NCI-H2171 (cell line): ENCODE measurements at places on chromosomes 1 and 21.

GRCh38 chr1:192615055-192615454, 20.9 kb upstream of the RGS13 start:
- no peak for DNase-seq

DNA sequence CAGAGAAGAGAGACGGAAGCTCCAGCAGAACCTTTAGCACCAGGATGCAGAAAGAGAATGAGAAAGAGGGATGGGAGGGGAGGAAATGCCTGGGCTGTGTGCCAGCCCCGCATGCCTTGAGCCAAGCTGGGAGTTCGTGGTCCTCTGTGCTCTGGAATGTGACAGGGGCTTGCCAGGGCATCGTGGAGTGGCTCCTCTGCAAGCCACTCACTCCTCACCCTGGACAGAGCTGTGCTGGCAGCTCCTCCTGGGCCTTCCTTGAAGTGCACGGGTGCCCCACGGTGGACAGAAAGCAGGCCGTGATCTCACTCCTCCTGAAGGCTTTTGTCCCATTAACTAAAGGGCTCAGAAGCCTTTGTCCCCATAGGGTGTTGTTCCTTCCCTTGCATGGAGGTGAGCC, 34.8 kb upstream of the PRELP start:
- DNase-seq, result no peak

GRCh38 chr1:196009362-196009761, 598.9 kb downstream of the KCNT2 start:
- no peak for DNase-seq

- DNase-seq, result peak; percentile 98
These were observed 47.2 kb upstream of the NBL1 start for GRCh38 chr1:19596714-19597495.

DNA sequence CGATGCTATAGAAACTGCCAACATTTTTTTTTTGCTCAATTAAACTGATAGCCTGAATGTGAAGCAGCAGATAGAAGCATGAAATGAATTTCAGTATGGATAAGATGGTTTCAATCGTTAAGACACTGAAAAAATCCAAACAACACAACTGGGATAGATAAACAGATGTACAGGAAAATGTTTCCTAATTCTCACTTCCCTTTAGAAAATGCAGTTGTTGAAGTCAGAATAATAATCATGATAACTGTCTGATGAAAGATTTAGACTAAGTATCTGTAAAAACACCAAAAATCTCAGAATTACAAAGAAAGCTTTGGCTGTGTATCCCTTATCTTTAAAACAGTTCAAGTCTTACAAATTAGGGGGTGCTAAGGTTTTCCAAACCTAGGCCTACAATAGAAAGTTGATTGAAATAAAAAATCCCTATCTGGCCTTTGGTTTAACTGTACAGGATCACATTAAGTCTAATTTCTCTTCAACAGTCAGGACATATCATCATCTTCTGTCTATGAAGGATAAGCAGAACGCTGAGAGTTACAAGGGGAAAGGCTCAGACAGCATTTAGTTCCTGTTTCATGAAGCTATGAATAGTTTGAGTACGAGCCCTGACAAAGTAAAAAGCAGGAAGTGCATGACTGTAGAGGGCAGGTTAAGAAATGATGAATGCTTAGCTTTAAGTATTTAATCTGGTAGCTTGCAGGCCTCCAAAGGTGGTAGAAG, 203.2 kb downstream of the APP start:
- no peak for DNase-seq

DNA sequence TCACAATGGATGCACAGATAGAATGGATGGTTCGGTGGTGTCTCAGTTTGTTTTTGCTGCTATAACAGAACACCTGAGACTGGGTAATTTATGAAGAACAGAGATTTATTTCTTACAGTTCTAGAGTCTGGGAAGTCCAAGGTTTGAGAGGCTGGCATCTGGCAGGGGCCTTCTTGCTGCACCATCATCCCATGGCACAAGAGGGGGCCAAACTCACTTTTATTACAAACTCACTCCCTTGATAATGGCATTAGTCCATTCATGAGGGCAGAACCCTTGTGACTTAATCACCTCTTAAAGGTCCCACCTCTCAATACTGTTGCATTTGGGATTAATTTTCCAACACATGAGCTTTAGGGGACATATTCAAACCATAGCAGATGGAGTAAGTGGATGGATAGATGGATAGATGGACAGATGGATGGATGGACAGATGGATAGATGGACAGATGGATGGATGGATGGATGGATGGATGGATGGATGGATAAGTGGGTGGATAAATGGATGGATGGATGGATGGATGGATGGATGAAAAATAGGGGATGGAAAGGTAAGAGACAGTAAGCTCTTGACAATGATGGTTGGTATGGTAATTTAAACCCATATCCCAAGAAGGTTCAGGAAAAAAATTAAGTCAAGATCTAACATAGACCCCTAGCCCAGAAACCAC, 16.5 kb downstream of the CAMK2N1 start:
- no peak for DNase-seq

GRCh38 chr21:43916691-43917514, 51.9 kb downstream of the AGPAT3 start:
- peak; percentile 38 for DNase-seq

DNA sequence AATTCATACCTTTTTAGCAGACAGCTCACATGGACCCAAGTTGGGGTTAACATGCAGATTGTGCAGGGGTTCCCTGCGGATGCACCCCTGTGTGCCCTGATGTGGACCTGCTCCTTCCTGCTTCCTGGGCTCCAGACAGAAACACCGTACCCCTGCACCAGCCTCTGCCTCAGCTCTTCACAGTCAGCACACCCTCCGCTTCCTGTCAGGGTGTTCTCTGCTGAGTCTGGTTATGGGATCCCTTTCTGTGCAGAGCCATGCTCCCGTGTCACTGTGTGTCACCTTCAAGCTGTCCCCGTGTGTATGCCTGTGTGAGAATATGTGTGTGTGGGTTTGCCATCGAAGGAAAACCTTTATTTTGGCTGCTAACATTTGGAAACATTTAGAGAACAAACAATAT, 48.7 kb upstream of the KCNJ15 start:
- no peak for DNase-seq

GRCh38 chr1:155037043-155037442, 3.4 kb downstream of the DCST1 start:
- no peak for DNase-seq

DNA sequence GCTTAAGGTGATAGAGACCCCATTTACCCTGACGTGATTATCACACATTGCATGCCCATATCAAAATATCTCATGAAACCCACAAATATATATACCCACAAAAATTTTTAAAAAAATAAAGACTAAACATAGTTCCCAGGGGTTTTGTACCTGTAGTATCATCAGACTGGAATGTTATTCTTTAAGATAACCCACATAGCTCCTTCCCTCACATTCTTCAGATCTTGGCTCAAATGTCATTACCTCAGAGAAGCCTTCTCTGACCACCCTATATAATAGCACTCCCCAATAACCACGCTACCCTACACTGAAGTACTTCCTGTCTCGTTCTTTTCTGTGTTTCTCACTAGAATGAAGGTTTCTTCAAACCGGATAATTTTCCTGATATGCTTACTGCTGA, 138.3 kb upstream of the SNX7 start:
- DNase-seq, result no peak

- DNase-seq, result no peak
These were observed 104.6 kb downstream of the KCND3 start for GRCh38 chr1:111884772-111885443.

DNA sequence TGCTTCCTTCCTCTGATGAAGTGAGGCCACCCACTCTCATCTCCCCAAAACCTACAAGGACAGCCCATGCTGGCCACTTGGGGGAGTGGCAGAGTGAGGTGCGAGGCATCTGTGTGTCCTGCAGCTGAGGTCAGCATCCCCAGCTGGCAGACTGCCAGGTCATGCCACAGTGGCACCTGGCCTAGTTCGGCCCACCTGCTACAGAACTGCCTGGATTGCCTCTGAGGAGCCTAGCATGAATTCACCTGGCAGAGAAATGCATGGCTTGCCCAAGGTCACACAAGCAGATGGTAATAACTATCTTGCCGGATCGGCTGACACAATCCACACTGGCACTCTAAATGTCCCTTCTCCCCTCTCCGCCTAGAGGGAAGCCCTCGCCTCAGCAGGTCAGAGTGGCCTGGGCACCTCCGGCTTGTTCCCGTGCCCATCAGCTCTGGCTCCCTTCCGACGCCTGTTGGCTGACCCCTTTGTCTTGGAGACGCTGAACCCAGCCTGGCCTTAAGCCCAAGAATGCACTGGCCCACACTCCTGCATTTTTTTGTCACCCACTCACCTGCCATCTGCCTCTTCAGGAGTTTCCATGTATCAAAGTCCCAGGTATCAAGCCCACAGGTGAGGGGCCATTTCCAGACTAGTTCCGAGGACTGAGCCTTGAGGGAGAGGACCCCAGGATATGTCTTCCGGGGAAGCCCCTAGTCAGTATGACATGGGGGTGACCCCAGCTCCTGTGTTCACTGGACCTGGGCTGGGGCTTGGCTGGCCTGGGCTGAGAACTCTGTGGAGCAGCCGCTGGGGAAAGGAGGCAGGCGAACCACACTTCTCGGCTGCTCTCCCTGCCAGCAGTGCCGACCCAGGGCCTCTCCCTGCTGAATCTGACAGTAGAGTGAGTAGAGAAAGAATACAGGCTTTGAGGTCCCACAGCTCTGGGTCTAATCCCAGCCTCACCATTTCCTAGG, 21.7 kb downstream of the ECE1 start:
- no peak for DNase-seq

DNA sequence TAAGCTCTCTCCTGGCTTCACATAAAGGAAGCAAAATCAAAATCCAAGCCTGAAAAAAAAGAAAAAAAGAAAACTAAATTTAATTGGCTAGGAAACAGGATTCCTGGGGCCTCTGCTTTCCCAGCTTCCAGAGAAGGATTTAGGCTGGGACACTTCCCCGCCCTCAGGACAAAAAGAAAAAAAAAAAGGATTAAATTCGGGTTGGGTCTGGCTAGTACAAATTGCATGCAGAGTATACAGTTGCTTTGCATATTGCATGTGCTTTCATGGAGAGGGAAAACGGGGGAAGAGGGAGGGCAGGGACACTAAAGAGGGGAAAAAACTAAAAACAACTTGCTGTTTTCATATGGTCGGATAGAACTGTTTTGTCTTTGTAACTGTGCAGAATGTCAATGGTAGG, 42.7 kb downstream of the OLIG1 start:
- DNase-seq, result no peak

GRCh38 chr21:42608446-42608845, 45.0 kb upstream of the PDE9A start:
- no peak for DNase-seq

DNA sequence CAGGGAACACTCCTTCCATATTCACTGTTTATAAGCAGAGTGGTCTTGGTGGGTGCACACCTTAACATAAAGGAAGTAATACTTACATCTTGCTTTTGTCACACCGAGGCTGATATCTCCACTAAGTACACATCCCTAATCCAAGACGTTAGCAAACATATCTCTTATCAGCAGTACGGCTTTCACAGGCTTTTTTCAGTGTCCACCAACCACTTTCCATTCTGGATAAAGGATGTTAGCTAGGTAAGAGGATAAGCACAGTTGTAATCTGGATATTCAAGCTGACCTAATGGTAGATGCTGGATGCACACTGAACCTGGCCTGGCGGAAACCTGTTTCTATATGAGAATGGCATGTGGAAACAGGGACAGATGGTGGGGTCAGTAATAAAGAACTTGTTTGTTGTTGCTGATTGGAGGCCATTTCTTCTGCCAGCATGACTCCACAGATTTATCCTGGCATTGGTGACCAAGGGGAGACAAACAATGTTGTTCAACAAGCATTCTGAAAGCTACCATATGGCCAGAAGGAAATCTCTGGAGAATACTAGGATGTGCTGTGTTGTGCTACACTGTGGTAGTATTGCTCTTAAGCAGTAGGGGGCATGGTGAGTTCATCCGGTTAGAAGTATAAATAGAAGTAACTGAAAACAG, 416.4 kb downstream of the PTBP2 start:
- peak; percentile 76 for DNase-seq

DNA sequence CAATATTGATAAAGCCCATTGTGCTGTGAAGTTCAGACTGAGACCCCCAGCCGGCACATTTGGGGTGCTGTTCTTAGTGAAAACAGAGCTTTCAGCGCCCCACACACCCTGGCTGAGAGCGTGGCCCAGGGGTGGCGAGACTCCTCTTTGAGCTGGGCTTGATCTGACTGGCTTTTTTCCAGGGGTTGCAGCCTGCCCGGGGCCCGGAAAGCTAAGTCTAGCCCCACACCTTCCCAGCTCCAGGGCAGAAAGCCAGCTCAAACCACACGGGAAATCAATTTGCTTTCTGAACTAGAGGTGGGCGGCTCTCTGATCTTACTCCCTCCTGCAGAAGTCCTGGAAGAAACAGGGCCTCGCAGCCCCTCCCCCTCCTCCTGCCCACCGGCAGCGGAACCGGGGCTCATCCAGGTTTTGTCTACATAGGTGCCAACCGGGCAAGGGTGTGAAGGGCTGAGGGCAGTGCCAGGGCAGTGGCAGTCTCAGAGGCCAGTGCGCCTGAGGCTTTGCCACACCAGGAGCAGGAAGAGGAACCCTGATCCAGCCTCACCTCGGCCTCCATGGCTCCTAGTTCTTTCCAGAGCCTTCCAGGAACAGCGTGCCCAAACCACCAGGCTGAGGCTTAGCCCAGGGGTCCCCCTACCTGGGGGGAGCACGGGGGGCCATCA, 155.3 kb downstream of the NPHP4 start:
- DNase-seq, result peak; percentile 27

GRCh38 chr1:184624626-184625025, 130.0 kb downstream of the EDEM3 start:
- no peak for DNase-seq

GRCh38 chr1:185156288-185156853, 382 bp downstream of the TRMT1L start:
- DNase-seq, result no peak

DNA sequence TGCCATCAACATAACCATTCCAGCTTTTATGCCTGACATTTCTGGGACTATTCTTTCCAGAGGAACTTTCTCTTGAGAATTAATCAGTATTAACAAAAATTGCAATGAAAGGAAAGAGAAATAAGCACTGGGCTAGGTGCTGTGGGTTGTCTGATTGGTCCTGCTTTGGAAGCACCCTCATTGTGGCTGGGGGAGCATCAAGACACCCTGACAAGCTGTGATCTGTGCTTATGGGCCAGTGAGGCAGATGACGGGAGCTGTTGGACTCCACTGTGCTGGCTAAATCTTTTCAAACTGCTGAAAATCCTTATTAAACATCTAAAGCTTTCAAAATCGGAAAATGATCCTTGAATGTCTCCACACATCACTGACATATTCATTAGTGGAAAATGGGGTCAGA, 20.0 kb downstream of the UBASH3A start:
- no peak for DNase-seq

- peak; percentile 92 for DNase-seq
These were observed 10.6 kb upstream of the GADD45A start for GRCh38 chr1:67674260-67675011.
